T-helper 2 cell treated with Interferon-gamma antibody and Interleukin-4, amounts not matched to agents 100 ng/mL and 5 ng/mL, for 36 hours (primary cell): ENCODE measurements at places on chromosomes 6 and 20. TPM values are rescaled to one million over a fixed set of nuclear protein-coding genes. Genes with fewer than 3 reads are reported as not detected.

RTEL1 gene
- 49.5 and 52.4 TPM in 2 replicates for total RNA-seq

ALDH8A1 gene
- 2.7 and 2.9 TPM in 2 replicates for total RNA-seq

HTR1B gene
- not detected in 2 replicates for total RNA-seq

ENPP5 gene
- not detected in 2 replicates for total RNA-seq

HCRTR2 gene
- not detected in 2 replicates for total RNA-seq

C2 gene
- total RNA-seq = 0.64 and 1.5 TPM in 2 replicates

SPAG4 gene
- total RNA-seq = 3.7 and 5.4 TPM in 2 replicates

PTK6 gene
- total RNA-seq = 1.1 and 1.2 TPM in 2 replicates

TPX2 gene
- total RNA-seq = 117 and 119 TPM in 2 replicates

MMP24 gene
- total RNA-seq = not detected in 2 replicates

PET117 gene
- 13.5 and 14.9 TPM in 2 replicates for total RNA-seq

GPX5 gene
- total RNA-seq = not detected in 2 replicates

PRSS35 gene
- total RNA-seq = not detected in 2 replicates

MCHR2 gene
- total RNA-seq = not detected in 2 replicates

PGM3 gene
- total RNA-seq = 18.3 and 19.9 TPM in 2 replicates

AVP gene
- total RNA-seq = not detected in 2 replicates

TRAPPC3L gene
- total RNA-seq = not detected in 2 replicates

POM121L2 gene
- total RNA-seq = not detected in 2 replicates

SLC35F1 gene
- total RNA-seq = not detected in 2 replicates

MKKS gene
- 10.0 and 10.7 TPM in 2 replicates for total RNA-seq

MC3R gene
- total RNA-seq = not detected in 2 replicates

VWA7 gene
- total RNA-seq = 4.6 and 4.9 TPM in 2 replicates

TREML2 gene
- total RNA-seq = 24.8 and 26.8 TPM in 2 replicates

NOL7 gene
- total RNA-seq = 62.9 and 69.7 TPM in 2 replicates

OPRL1 gene
- 0.70 and 0.89 TPM in 2 replicates for total RNA-seq

SLC22A3 gene
- total RNA-seq = not detected in 2 replicates

NKAIN4 gene
- total RNA-seq = not detected in 2 replicates
